ENCODE measurements at places on chromosomes 4 and X.

- no peak for DNase-seq
Measured at GRCh38 chr4:128275346-128275745, 12.3 kb downstream of the PGRMC2 start.

DNA sequence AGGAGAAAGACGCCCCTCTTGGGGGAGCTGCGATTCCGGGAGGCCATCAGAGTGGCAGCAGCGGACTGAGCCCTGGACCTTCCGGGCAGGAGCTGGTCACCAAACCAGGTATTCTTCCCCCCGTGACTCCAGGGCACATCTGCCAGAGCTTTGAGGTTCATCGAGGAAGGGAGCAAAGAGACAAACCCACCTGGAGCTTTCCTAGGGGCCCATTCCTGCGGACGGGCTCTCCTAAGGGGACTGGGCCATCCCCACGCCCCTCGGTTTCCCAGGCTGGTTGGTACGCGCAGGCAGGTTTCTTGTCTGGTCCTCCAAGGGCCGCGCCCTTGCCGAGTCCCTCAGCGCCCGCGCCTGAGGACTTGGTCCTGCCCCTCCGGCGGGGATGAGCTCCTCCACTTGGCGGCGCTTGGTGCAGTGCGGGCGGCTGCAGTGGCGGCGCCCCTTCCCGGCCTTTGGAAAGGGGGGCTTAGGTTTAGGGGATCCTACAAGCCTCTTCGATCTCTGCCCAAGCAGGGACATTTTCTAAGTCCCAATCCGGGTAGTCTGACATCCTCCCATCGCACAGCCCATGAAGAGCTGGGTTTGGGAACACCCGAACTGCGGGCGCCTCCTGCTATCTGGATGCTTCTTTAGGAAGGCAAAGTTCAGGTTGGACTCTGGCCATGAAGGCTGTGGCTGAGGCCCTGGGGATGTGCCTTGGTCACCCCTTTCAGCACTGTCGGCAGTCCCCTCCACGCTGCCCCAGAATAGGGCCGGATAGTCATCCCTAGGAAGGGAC is 538 bp downstream of the STBD1 start:
- DNase-seq: no peak

DNA sequence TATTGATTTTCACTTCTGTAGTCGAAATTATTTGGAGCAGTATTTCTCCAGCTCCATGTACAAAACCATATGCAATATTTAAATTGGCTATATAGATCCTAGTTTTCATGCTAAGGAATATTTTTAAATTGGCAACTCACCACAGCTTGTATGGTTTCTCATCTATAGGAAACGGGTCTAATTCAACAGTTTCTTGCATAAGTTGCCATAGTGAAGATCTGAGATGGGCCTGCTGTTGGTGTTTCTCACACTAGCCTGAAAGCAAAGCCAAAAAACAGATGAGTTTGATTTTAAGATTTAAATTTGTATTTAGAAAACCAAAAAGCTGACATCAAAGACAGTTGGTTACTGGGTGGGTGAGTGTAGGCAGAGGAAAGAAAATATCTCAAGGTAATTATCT is 5.5 kb downstream of the MAPK10 start:
- no peak for DNase-seq

DNA sequence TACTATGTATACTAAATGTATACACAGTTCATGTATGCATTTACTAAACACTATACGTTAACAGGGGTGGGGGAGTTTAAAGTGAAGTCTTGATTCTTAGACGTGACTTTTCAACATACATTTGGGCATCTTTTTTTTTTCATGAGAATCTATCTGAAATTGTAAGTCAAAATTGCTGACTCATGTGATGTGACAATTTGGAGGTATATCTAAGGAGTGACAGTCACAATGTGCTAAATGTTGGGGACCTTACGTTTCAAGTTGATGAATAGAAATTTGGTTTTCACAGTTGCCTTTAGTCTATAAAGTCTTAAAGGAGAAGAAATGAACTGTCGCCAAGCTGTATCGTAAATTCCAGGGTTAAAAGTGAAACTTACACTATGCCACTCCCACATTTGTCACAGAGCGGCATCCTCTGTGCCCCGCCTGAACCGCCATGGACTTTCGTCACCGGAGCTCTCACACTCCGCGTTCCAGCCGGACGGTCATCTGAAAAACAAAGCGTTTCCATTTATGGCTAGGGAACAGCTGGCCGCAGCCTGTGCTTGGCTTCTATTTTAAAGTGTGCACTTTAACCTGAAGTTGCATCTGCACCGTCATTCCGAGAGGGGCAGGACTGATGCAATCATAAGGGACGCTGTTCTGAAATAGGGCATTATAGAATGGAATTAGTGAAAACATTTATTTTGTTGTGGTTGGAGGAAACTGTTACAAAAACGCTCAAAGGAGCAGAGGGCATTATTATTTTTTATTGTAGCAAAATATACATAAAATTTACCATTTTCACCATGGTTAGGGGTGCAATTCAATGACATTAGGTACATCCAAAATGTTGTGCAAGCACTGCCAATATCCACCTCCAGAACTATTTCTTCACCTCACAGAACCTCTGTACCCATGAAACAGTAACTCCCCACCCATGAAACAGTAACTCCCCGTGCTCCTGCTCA is 30.9 kb downstream of the PDLIM3 start:
- no peak for DNase-seq

- DNase-seq: no peak
Measured at GRCh38 chr4:178811356-178811755, 1369.1 kb upstream of the AGA start.

DNA sequence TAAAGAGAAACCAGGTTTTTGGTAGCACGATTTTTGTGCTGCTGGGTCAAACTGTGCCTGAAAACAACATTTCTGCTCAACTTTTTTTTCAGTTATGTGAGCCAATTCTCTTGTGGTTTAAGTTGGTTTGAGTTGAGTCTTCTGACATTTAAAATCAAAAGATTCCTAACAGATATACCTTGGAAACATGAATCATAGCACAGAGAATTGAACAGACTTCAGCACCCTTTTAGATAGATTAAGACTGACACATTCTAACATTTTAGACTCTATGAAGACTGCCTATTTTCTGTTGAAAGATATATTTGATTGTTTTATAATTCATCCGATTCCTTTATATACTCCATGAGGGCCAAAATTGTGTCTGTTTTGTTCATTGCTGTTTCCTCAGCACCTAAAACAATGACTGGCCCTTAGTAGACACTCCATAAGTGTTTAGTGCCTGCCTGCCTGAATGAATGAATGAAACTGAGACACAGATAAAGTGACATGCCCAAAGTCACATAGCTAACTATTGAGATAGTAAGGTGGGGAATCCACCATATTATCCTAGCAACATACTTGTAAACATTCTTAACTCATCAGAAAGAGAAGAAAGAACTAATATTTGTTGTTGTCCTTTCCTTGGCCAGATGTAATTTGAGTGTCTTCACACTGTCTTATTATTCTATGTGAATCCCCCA is 624.0 kb downstream of the MID1IP1 start:
- no peak for DNase-seq

DNA sequence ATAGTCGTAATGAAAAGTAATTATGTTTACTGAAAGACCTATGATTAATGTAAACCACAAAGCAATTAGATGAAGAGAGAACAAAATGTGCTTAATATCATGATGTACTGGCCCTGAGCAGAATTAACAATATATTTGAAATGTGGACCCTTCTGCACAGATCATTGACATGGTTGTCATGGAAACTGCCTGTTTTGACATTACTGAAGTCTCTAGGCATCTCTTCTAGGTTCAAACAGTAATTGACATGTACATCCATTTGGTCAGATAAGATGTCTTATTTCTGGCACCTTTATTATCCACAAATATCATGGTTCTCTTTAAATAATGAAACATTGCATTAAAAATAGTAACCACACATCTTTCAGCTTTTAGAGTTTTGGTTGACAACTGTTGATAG is 251.7 kb upstream of the GNPDA2 start:
- DNase-seq: no peak

DNA sequence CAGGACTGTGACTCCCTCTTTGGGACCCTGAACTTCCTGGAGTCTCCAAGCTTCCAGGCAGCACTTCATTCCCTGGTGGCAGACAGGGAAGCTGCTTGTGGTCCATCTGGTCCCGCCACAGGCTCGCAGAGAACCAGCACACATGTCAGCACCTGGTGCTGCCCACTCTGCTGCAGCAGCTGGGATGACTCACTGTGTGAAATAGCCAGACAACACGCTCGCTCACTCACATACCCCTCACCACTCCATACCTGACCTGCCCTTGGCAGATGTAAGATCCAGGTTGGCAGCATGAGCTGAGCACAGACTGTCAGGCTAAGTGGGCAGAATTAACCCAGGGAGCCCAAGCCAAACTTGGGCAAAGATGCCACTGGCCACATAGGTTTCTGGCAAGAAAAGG is 613.5 kb downstream of the PCDH18 start:
- no peak for DNase-seq

DNA sequence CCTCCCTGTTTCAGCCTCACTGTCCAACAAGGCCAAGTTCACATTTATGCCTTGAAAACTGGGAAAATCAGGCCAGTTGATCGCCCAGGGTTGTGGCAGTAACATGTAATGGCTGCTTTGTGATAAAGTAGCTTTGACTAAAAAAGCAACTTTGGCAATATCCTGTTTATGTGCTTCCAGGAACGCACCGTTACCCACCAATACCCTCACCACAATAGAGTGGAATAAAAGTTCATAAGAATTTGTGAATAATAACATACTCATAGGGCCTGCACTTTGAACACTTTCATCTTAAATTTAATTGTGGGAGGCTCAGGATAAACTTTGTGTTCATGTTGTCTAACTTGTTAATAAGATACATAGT is 80.7 kb upstream of the MAML3 start:
- no peak for DNase-seq

GRCh38 chr4:81030981-81031791 is 678 bp downstream of the BMP3 start:
- no peak for DNase-seq

All from hematopoietic multipotent progenitor cell treated with erythropoietin and hydrocortisone succinate and interleukin-3 and kit ligand, for 17 days (in vitro differentiated cells).